ENCODE measurements at places on chromosomes 3 and 15.

GRCh38 chr3:43086460-43087165 is 19.3 kb downstream of the POMGNT2 start:
- ATAC-seq = no peak

DNA sequence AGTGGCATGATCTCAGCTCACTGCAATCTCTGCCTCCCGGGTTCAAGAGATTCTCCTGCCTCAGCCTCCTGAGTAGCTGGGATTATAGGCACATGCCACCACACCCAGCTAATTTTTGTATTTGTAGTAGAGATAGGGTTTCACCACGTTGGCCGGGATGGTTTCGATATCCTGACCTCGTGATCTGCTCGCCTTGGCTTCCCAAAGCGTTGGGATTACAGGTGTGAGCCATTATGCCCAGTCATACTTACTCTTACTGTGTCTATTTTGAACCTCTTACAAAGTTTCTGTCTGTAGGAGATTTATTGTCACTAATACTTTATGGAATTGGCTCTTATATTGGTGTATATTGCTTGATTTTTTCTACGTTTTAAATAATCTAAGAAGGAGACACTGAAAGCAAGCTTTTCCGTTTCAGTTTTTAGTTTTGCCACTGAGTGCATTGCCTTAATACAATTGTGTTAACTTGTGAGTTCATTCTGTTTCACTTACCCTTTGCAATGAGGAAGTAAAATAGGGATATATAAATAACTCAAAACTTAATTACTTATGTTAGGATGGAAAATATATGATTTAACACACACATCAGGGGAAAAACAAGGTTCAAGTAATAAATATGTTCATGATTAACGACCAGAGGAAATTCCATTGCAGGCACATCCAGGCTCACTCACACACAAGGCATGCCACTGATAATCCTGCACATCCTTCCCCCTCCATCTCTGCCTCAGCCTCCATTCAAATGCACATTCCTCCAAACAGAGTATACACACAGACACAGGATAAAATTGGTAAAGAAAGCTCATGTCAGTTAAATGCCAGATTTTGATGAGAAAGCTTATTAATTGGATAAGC is 279.3 kb upstream of the RASGRP1 start:
- no peak for ATAC-seq

DNA sequence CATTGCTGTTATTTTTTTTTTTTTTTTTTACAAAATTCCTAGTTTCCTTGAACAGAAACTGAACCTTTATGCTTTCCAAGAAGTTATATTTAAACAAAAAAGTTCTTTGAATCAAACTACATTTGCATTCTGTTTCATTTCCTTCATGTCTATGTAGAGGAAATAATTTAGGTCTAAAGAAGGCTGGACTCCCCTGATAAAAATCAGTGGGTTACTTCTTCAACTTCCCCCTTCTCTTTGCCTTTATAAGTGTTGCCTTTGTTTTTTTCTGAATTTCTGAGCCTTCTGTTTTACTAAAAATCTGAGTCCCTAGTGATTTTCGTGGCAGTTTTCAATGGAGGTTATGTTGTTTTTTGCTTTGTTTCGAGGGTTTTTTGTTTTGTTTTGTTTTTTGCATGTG is 152.8 kb downstream of the CHDH start:
- no peak for ATAC-seq

GRCh38 chr15:35307026-35307425 is 221.9 kb upstream of the NANOGP8 start:
- no peak for ATAC-seq

GRCh38 chr15:91413142-91413541 is 313.1 kb downstream of the SV2B start:
- no peak for ATAC-seq

DNA sequence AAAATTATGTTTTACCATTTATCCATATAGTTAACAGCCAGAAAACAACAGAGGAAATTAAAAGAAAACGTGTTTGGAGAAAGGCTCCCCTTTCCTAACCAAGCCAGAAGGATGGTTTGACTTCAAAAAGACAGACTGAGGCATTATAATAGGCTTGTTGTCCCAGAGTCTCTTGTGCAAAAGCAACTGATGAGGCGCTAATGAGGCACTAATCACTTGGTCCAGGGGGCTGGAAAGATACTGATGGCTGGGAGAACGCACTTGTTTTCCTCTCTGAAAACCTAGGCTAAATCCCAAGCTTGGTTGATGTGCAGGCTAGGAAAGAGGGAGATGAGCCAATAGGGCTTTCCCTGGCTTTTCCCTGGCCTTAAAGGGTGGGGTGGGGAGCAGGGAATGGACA is 389.6 kb downstream of the NTRK3 start:
- no peak for ATAC-seq

DNA sequence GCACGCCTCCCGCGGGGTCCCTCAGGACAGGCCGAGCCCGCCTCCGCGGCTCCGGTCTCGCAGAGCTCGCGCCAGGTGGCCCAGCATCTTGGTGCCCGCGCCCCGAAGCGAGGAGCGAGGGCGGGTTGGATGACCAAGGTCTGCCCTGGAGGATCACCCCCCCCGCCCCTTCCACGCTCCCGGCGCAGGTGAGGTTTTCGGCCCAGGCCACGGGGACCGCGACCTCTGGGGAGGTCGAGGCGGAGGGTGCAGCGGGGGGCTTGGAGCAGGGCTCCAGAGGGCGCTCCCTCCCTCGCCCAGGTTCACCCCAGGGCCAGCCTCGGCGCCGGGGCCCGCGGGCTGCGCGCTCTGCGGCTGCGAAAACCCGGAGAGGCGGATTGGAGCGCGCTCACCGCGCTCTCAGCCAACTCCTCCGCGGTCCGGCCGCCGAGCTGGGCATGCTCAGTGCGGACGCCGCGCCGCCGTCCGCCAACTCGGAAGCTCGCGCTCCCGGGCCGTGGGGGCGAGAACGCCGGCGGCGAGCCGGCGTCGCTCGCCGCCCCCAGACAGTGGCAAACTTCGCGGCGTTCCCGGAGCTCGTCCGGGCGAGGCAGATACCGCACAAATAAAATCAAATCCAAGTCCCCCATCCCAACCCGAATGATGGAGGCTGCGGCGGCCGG is at the start of gene MED12L:
Gene MED12L (plus strand): TSS at position 438 of the 662 bp plus-strand sequence. CDS start 1,263 bp downstream, outside the sequence.
- peak; percentile 68 for ATAC-seq

- no peak for ATAC-seq
Measured at GRCh38 chr3:172189213-172189612, 149.8 kb downstream of the FNDC3B start.

- ATAC-seq = no peak
Measured at GRCh38 chr15:44438402-44438801, 11.0 kb downstream of the CTDSPL2 start.

DNA sequence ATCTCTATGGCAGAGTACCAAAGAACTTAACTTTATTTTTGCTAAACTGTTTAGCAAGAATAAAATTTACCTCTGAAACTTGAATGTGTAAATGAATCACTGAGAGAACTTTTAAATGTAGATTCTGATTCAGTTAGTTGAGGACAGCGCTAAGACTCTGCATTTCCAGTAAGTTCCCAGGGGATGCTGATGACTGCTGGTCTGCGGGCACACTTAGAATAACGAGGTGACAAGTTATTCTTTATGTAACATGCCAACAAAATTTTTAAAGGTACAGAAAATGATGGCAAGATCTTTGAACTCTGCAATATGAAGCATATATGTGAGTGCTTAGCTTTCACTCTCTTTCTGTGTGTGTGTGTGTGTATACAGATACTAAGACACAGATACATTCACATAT is 56.4 kb downstream of the TGFBR2 start:
- no peak for ATAC-seq

DNA sequence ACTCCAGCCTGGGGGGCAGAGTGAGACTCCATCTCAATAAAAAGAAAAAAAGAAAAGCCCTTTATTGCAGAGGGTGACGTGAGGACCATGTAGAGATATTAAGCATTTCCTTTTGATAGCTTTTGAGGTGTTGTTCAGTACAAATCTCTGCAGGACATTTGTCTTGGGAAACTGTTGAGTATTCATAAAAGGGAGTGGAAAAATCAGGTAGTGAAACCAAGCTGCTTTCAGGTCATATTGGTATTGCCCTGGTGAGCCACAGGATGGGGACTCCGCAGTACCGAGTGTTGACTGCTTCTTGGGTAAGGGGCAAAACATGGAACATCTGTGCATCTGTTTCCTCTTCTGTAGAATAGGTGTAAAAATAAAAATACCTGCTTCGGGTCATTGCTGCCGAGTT is 9.9 kb downstream of the ITPR1 start:
- no peak for ATAC-seq

- no peak for ATAC-seq
Measured at GRCh38 chr3:117587416-117587815, 877.8 kb downstream of the TUSC7 start.

- ATAC-seq = no peak
Measured at GRCh38 chr3:8147711-8148110, 353.9 kb upstream of the LMCD1 start.

DNA sequence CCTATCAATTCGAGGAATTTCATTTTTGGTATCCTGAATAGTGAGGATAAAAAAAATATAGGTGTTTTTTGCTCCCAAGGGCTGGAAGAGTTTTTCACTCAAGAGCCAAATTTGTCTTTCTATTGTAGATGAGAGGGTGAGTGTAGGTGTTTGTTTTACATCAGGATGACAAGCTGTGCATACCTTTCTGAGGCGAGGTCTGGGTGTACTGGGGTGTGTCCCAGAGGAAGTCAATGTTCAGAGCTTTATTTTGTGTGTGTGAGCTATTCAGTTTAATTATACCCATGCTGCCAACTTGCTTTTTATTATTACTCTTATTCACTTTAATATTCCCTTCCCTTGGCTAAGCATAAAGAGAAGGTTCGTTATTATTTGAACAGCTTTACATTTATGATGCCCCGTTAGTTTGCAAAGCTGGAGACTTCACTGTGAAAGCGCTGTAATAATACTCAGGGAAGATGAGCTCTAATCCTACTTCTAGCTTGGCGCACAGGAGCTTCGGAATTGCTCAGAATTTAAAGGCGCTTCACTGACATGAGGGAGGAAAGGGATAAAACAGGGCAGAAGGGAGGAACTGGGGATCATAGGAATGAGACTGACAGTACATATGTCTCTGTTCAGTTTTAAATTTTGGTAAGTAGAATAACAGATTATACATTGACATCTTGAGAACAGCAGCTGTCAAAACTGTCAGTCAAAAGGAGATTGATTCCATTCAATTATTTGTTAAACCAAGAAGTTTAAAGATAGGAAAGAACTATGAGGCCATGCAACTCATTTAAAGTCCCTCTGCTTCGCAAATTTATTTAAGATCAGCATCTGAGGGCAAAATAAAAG is 117.7 kb upstream of the TP63 start:
- ATAC-seq = no peak

DNA sequence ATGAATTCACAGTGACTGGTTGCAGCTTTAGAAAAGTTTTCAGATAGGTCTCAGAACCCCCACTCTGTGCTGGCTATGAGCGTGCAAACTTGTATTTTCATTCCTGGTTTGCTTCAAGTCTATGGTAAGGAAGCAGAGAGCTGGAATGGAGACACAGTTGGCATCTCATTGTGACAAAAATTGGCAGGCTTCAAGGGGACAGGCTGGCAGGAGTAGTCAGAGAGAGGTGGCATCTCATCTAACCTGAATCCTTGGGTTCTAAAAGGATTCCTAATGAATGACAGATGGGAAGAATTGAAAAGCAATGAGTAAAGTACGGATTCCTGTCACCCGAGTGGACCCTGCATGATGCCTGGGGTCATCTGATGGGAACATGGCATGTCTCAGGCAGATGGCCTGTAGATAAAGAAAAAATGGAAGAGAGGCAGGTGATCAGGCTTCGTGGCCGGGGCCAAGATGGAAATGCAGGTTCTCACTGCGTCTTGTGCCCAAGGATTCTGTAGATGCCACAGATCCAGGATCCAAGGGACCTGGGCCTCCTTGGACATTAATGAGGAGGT is 89.4 kb upstream of the ABHD17C start:
- ATAC-seq = no peak

GRCh38 chr3:122560680-122561079 is 3.4 kb downstream of the PARP9 start:
- no peak for ATAC-seq

DNA sequence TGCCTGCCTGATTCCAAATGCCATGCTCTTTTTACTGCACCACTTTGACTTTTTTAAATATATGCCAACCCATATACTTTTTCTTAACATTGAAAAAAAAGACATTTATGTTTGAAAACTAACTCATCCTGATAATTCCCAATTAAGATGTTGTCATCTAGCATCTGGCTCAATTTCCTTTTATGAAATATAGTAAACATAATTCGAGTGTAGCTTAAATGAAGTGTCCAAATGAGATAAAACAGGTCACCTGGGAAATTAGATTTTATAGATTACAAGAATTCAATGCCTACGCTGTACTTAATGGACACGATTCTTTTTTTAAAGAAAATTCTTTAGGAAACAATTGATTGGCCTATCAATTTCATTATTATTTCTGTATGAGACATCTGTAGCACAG is 2.8 kb downstream of the MDFIC2 start:
- ATAC-seq = no peak

DNA sequence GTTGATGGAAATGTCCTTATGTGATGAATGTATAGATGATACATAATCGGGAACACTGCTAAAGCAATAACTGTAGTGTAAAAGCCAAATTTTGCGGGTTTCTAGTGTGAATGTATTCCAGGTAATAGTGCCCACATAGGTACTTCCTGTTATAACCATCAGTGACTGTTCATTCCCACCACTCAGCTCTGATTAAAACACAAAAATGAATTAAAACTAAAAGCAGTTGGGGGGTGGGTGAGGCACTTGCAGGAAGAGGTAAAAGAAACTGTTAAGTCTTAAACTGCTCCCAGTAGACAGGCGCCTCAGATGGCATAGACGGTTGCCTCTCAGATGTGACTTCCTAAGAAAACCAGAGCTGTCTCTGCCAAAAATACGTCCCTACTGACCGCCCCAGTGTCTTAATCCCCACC is 893 bp upstream of the MTHFS start:
- no peak for ATAC-seq

DNA sequence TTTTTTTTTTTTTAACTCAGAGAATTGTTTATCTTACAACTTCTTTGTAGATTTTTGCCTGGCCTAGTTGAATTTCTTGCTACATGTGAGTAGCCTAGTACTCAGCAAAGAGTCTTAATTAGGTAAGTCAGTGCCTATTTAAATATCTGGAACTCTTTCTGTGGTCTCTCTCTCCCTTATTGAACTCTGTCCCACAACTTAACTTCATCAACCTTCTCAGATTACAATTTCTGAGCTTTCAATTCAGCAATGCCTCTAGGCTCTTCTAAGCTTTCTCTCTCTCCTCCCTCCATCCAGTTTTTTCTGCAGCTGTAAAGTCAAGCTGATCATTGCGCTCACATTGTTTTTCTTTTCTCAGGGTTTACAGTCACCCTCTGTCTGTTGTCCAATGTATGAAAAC is 517.6 kb upstream of the ROBO1 start:
- peak; percentile 62 for ATAC-seq

- ATAC-seq = peak; percentile 94
Measured at GRCh38 chr15:31148297-31149087, 47.0 kb upstream of the TRPM1 start.

DNA sequence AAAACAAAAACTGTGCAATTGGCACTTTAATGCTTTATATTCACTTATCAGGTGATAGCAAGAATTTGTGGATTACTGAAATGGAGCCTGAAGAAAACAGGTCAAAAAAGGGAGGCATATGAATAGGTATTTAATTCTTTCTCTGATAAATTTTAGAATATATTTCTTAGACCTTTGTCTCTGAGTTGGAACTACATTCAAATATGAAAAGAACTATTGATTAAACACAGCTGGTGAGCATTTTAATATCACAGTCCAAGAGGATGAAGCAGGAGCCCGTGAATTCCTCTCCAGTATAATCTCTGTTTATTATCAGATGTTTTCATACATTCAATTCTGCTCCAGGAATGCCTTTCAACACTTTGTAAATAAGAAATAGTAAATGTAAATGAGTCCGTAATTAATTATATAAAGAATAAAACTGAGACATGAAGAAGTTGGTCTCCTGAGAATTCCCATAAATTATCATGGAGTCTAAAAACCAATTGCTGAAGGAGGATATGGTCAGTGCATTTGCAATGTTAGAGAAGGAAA is 86.3 kb upstream of the ARHGEF26 start:
- no peak for ATAC-seq
